Renal cortex interstitium (tissue), 15 donors: ENCODE measurements at places on chromosomes 7 and 10. TPM values are rescaled to one million over a fixed set of nuclear protein-coding genes. Genes with fewer than 3 reads are reported as not detected.

Gene PDE6C
- polyA plus RNA-seq: 1.1 TPM

Gene ASB13
- 23.4 TPM for polyA plus RNA-seq

Gene SEMA3A
- 16.4 TPM for polyA plus RNA-seq

Gene ASB10
- polyA plus RNA-seq: not detected

Gene CNTNAP2
- 25.6 TPM for polyA plus RNA-seq

Gene ZWINT
- polyA plus RNA-seq: 70.7 TPM

Gene TMEM196
- polyA plus RNA-seq: not detected

Gene ACBD7
- 5.8 TPM for polyA plus RNA-seq

Gene GDF2
- polyA plus RNA-seq: not detected

Gene TAS2R60
- polyA plus RNA-seq: not detected

Gene HTR5A
- not detected for polyA plus RNA-seq

Gene SGCE
- polyA plus RNA-seq: 97.5 TPM

Gene GIMAP1
- 2.1 TPM for polyA plus RNA-seq

Gene EN2
- polyA plus RNA-seq: 0.18 TPM

Gene FAM180A
- polyA plus RNA-seq: not detected

Gene GPR22
- polyA plus RNA-seq: 0.36 TPM

Gene GIMAP6
- 14.6 TPM for polyA plus RNA-seq

Gene WDR91
- polyA plus RNA-seq: 50.9 TPM

Gene OPN4
- not detected for polyA plus RNA-seq

Gene OR6B1
- not detected for polyA plus RNA-seq

Gene UFSP1
- polyA plus RNA-seq: 3.8 TPM

Gene NPC1L1
- polyA plus RNA-seq: 3.9 TPM

Gene IFIT1B
- polyA plus RNA-seq: 0.11 TPM

Gene TUBAL3
- polyA plus RNA-seq: 0.17 TPM

Gene CLDN4
- 98.1 TPM for polyA plus RNA-seq

Gene AGMO
- polyA plus RNA-seq: 1.1 TPM

Gene RSPH10B2
- polyA plus RNA-seq: 2.2 TPM

Gene EFCAB10
- polyA plus RNA-seq: 2.2 TPM

Gene OR13A1
- polyA plus RNA-seq: not detected

Gene WNT16
- polyA plus RNA-seq: 0.06 TPM

Gene HGF
- 1.8 TPM for polyA plus RNA-seq

Gene GFRA1
- polyA plus RNA-seq: 27.1 TPM

Gene BMS1
- 24.5 TPM for polyA plus RNA-seq

Gene GLI3
- 16.2 TPM for polyA plus RNA-seq

Gene LRRD1
- polyA plus RNA-seq: 0.14 TPM

Gene HOXA10
- 148 TPM for polyA plus RNA-seq

Gene C10orf90
- 0.52 TPM for polyA plus RNA-seq

Gene HOXA11
- polyA plus RNA-seq: 35.9 TPM

Gene BICC1
- polyA plus RNA-seq: 70.8 TPM

Gene AHR
- polyA plus RNA-seq: 33.1 TPM

Gene TMEM106B
- polyA plus RNA-seq: 101 TPM

Gene RHOBTB1
- 75.5 TPM for polyA plus RNA-seq

Gene C7orf57
- 0.62 TPM for polyA plus RNA-seq

Gene DNAJC2
- 49.6 TPM for polyA plus RNA-seq

Gene PTPRZ1
- polyA plus RNA-seq: 3.0 TPM

Gene NEURL1
- 2.4 TPM for polyA plus RNA-seq

Gene TRIM50
- 0.23 TPM for polyA plus RNA-seq

Gene CDHR3
- 8.0 TPM for polyA plus RNA-seq

Gene TUBB8
- polyA plus RNA-seq: 1.4 TPM

Gene PIK3CG
- polyA plus RNA-seq: 2.8 TPM

Gene ITGB8
- 39.6 TPM for polyA plus RNA-seq

Gene DNAJC1
- polyA plus RNA-seq: 28.3 TPM
